ENCODE measurements at places on chromosomes 6 and 20. TPM values are rescaled to one million over a fixed set of nuclear protein-coding genes. Genes with fewer than 3 reads are reported as not detected.

The PAQR8 gene
- 2.1 TPM for total RNA-seq

The CDH4 gene
- total RNA-seq: 0.18 TPM

The COL9A3 gene
- 0.57 TPM for total RNA-seq

The TRERF1 gene
- 1.8 TPM for total RNA-seq

The OR2H1 gene
- 0.14 TPM for total RNA-seq
